ENCODE measurements at places on chromosomes 5 and 9. TPM values are rescaled to one million over a fixed set of nuclear protein-coding genes. Genes with fewer than 3 reads are reported as not detected.

- DNase-seq = no peak
These were observed 146.4 kb upstream of the TNC start for GRCh38 chr9:115264313-115264712.

CDH9 gene
- total RNA-seq = not detected

DNA sequence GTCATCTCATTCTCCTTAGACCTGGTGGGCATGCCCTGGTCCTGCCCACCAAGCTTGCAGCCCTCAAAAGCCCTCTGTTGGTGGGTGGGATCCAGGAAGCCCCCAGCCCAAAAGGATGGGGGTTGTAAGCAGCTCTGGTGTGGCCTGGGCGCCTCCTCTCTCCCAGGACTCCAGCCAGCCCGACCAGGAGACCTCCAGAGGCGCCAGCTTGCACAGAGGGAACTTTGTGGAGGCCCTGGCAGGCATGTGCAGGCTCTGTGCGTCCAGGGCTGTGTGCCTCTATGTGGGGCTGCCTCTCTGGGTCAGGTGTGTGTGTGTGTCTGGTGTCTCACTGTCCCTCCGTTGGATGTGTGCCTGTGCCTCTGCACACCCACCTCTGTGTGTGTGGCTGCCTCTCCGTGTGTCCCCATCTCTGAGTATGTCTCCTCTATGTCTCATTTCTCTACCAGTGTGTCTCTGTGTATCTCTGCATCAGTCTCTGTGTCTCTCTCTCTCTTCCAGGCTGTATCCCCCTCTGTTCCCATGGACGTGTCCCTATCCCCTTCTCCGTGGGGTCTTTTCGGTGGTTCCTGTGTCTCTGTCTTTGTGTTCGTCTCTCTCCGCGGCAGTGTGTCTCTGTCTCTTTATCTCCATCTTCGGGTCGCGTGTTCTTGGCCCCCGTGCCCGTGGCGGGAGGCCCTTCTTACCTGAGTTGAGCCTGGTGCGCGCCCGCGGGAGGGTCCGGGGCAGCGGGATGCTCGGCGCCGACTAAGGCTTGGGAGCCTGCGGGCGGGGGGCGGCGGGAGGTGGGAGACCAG is 501 bp downstream of the ENHO start:
- no peak for DNase-seq

DNA sequence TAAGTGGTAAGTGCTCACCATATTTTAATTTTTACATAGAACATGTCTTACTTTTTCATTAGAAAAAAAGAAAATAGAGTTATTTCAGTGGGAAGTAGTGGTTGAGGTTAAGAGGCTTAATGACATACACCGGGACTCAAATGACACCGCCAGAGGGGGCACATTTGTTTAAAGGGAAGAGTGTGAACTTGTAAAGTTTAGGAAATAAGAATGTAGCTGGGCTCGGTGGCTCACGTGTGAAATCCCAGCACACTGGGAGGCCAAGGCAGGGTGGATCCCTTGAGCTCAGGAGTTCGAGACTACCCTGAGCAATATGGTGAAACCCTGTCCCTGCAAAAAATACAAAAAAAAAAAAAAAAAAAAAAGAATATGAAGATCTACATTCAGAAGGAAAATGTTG is 43.4 kb upstream of the TNFAIP8 start:
- no peak for DNase-seq

DNA sequence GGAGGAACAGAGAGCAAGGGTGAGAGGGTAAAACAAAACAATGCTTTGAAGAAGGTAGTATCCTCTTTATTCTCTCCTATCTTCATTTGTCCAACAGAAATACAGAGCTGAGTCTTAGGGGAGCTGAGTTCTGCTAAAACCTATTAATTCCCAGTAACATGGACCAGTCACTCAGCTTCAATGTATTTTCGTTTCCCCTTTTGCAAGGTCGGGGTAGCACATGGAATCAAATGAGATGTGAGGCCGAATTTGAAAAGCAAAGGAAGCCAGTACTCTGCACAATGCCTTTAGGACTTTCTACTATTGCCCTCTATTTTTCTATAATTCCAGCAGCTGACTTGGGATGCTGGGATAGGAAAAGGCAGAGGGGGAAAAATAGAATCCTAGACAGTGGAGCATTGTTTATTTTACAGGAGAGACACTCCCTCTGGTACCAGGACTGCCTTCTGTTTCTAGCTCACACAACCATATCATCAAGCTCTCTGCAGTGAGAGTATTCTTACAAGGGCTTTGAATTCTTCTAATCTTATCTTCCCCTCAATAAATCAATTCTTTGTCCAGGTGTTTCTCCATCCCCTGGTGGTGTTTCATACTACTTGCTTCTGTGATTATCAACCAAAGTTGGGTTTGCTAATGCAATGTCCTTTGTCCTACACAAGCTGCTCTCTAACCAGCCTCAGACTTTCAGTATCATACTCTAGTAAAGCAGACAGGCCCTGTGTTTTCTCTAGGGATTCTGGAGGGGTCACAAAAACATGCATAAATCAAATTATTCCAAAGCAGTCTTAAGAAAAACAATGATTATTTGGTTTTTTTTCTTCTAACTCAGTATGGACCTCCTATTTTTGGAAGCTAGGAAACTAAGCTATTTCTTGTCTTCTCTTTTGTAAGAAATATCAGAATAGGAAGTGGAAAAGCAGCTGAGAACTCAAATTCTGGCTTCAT is 341.5 kb downstream of the OSTF1 start:
- DNase-seq = no peak

DNA sequence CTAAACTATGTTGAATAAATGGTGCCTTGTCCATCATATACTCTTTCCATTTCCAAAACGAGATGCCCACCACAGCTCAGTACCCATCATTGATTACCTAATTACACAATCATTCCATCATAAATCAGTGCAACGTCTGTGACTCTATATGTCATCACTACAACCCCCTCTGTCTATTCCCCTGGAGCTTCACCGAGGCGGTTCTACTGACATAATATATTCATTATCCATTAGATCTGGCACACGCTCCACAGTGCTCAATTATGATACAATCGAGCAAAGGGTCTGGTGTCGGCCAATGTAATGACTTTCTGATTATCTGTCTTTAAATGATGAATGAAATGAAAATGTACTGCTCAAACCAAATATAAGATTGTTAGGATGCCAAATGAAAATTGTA is 1737.7 kb upstream of the WWC1 start:
- DNase-seq = no peak

GLRA1 gene
- not detected for total RNA-seq

DNA sequence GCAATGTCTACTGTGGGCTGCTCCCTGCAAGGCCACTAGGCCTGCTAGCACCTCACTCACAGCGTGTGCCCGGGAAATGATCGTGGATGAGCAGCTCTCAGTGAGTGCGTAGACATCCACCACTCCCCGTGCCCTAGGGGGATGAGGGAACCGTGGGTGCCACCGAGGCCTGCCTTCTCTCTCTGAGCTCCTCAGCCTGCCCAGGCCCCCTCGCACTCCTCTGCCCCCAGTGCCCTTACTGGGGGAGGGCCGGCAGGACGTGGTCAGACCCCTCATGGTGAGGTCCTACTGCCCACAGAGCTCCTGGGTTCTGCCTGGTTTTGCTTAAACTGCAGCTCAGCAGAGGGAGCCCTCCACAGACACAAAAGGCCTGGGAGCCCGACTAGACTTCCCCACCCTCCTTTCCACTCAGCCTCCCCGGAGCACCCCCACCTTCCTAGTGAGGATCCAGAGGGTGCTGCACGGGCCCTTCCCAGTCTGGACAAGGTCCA is 220.0 kb downstream of the CACNA1B start:
- DNase-seq = no peak

PDE6A gene
- total RNA-seq = not detected

GRCh38 chr5:89292487-89292886 is 409.5 kb upstream of the MEF2C start:
- DNase-seq = no peak

- DNase-seq = no peak
These were observed 711 bp downstream of the PGGT1B start for GRCh38 chr5:115262011-115262320.

- no peak for DNase-seq
These were observed 73.7 kb downstream of the MPDZ start for GRCh38 chr9:13205824-13206223.

FUT7 gene
- not detected for total RNA-seq

SHISAL2B gene
- total RNA-seq = not detected

GRCh38 chr5:50853151-50853550 is 186.7 kb downstream of the PARP8 start:
- no peak for DNase-seq

DNA sequence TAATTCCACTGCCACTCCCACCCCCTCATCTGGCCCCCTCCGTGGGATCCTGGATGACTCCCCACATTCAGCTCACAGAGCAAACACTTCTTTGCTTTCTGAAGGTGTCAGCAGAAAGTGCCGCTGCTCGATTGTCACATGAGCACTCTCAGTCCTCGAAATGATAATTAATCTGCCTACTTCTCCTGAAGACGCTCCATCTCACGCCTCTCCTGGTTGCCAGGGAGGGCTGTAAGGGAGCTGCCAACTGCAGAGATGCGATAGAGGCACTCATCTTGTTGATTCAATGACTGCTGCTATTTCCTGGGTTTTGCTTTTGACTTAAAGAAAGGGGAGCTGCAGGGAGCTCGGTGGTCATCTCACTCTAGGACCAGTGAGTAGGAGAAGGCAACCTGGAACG is 206.5 kb downstream of the DAB2IP start:
- no peak for DNase-seq

- no peak for DNase-seq
These were observed 227.0 kb downstream of the ELAVL2 start for GRCh38 chr9:23598994-23599393.

- no peak for DNase-seq
These were observed 67.4 kb downstream of the FBN2 start for GRCh38 chr5:128470663-128471062.

Measured in HCT116 (cell line).